NCI-H1694 (cell line): ENCODE measurements at places on chromosomes 7 and 10.
A peak's percentile ranks its signal among the peaks of the same experiment; 100 is the strongest.

GRCh38 chr10:114655671-114656070, 2.4 kb downstream of the ABLIM1 start:
- no peak for DNase-seq

DNA sequence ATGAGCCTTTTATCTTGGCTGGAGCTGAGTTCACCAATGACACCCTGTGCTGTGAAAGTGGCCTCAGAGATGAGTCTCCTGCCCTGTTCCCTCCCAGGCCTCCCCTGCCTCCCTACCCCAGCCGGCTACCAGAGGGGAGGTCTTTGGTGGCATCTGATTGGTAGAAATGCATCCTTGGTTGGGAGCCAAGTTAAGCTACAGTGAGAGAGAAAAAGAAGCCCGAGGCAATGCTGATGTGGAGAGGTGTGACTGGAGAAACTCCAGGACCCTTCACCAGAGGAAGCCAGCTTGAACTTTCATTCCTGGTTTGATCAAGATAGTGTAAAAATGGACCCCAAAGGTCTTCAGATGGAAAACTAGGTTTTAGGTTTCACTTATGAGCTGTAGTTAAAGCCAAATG, 191.1 kb upstream of the TCF7L2 start:
- DNase-seq: no peak

DNA sequence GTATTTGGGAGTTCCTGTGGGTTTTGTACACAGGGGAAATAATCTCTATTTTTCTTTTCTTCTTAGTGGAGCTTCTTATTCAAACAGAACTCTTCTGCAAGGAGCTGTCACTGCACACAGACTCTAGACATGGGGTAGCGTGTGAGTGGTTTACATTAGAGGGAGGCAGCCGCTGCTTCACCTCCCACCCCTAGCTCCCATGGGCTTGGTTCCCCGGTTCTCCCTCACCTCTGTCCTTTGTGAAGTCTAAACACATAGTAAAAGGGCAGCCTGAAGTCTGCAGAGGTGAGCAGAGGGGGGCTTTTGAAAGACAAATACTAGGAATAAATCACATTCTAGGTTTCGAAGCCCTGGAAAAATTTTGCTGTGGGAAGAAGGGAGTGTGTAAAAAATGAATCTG, 5.5 kb downstream of the ASB4 start:
- DNase-seq: no peak

GRCh38 chr7:50480797-50481196, 30.6 kb upstream of the FIGNL1 start:
- DNase-seq: no peak

DNA sequence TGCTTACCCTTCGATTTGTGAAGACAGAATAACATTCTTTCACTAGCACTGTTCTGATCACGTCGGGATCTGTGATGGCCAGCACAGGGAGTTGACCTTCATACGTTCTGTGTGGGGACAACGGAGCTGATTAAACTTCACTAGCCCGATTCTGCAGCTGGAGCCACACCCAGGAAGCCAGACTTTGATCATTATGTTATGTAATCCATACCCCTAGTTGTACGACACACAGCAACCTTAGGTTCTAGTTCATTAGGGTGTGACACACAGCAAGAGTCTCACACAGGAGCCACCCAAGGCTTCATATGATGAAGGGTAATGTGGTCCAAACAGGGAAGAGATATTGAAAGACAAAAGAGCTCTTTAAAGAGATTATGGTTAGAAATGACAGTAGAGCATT, 7.2 kb downstream of the CYP3A5 start:
- DNase-seq: no peak

GRCh38 chr10:53843736-53844362, 957.2 kb downstream of the PCDH15 start:
- DNase-seq: no peak

DNA sequence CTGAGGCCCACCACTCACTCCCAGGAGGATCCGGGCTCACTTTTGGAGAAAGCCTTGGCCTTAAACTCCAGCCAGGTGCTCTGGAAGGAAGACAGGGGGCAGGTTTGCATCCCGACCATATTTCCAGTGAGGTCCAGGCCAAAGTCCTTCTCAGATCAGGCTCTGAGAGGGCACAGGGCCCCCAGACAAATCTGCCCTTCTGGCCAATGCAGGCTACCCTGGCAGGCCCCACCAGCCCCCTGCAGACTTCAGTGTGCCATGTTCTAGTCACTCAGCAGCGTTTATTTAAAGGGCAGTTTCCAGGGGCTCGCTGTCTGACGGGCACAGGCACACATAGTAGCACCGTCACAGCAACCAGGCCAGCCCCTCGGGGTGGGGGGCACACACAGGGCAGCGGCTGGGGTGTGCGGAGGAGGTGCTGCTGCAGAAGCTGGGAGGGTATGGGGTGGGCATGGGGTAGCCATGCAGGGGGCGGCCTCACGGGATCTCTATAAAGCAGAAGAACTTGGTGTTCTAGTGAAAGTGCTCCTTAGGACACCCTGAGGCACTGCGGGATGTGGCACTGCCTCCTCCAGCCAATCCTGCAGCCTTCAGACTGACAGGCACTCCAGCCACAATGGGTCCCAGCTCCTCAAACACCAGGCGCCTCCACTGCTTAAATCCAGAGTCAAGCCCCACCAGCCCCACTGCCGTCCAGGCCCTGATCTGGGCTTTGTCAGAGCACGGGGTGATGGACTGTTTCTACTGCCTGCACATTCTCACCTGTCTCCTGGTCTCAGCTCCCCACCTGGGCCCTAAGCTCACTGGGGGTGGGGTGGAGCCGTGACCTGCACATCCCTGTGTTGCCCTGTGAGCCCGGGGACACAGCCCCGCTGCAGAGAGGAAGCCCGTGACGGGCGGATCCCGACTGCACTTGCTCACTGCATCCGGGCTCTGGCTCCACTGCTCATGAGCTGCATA, 9.6 kb upstream of the PYROXD2 start:
- no peak for DNase-seq

- DNase-seq: no peak
These were observed 304.8 kb downstream of the LRMDA start for GRCh38 chr10:75736151-75736640.

GRCh38 chr7:17590221-17590620, 291.8 kb downstream of the AHR start:
- no peak for DNase-seq

DNA sequence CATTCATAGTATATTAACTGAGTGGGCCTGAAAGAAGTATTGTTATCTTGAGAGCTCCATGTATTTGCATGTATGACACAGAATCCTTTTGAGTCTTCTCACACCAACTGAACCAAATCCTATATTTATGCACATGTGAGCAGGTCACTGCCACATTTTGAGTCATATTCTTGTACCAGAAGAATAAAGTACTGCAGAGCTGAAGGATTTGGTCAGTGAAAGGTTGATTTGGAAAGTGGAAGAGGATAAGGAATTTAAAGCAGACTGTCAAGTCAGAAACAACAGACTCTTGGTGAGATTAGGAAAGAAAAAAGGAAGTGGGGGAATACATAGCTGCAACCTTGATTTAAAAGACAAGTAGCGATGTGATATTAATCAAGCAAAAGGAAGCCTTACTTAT, 121.8 kb downstream of the ARID5B start:
- DNase-seq: no peak

DNA sequence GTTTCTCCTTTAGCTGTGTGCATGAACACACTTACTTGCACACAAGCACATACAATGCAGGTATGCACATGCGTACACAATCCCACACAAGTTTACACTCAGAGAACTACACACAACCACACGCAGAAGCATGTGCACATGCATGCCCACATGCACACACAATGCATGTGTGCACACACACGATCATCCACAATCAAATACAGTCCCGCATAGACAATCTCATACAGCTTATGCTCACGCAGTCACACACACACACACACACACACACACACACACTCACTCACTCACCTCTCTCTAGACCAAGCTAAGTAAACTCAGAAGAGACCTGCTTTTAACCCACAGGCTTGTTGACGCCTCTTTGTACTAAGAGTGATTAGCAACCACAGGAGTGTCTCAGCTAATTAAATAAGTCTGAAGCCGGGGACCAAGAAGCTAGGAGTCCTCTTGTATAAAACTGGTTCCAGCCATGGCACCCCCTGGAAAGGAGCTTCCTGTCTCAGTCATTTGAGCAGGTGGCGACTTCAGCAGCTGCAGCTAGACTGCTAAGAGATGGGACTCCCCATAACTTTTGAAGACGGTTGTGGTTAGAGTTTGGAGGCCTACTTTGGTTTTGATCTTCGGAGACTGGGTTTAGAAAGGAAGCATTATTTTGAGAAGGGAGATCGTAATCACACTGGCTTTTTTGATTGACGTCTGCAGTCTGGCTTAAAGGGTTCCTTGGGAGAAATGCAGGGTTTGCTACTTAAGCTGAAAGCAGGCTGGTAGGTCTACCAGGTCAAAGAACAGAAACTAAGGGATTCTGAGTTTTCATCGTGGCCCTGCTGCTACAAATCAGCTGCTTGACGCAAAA, 82.3 kb upstream of the ADRB1 start:
- DNase-seq: no peak

DNA sequence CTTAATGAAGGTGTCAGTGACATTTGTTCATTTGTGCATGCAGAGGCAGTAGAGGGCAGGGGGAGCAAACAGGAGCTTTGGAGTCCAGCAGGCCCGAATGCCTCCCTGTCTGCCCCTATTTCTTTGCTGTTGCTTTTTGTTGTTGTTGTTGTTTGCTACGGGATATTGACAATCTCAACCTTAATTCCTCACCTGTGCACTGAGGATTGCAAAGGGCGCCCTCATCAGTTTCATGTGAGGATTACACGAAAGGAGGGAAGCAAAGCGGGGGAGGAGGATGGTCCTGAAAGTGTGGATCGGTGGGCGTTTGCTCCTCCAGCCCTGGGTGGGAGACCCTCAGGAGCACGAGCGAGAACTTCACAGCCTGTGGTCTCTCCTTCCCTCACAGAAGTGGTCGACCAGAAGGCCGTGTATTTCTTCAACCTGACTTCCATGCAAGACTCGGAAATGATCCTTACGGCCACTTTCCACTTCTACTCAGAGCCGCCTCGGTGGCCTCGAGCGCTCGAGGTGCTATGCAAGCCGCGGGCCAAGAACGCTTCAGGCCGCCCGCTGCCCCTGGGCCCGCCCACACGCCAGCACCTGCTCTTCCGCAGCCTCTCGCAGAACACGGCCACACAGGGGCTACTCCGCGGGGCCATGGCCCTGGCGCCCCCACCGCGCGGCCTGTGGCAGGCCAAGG, 9.6 kb downstream of the GDF10 start:
- peak; percentile 1 for DNase-seq

GRCh38 chr10:43574906-43575305, 490 bp upstream of the ZNF239 start:
- no peak for DNase-seq

GRCh38 chr7:68258609-68259008, 1262.0 kb downstream of the TYW1 start:
- no peak for DNase-seq

- no peak for DNase-seq
These were observed 109.8 kb upstream of the PTN start for GRCh38 chr7:137453356-137453755.

DNA sequence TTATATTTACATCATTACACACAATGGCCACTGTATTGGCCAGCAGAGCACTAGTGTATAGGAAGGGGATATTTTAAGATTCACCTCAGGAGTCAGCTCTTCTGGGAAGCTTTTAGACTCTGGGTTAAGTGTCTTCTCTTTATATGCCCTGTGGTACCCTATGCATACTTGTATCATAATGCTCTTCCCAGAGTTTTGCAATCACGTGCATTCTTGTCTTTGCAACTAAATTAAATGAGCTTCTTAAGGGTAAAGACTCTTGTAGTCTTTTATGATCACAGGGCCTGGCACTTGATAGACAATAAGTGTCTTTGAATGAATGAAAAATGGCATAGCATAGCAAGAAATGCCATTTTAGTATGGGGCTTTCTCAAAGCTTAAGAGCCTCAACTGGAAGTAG, 35.4 kb upstream of the ARMS2 start:
- DNase-seq: no peak

DNA sequence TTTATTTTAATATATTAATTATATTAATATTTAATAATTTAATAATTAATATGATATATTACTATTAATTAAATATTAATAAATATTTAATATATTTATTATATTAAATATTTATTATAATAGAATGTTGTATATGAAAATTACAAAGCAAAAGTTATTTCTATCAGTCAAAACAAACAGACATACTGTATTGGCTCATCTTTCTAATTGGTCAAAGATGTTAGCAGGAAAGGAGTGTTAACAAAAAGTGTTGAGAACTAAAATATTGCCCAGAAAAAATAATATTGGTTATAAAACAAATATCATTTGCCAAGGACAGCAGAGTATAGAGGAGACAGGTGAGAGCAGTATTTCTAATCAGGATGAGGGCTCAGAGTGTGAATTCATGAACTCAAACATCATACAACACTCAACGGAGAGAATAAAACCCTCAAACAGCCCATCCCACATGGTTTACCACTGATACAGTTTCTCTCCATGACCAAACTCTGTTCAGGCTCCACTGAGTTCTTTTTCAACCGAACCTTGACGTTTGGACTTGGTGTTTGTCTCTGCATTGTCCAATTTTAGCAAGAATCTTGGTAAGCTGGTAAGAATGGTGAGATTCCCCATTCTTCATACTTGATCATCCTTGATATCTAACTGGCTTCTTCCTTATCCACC, 58.0 kb downstream of the TSPAN12 start:
- DNase-seq: no peak

GRCh38 chr10:75051308-75051707, 60.1 kb upstream of the SAMD8 start:
- no peak for DNase-seq

- no peak for DNase-seq
These were observed 335.4 kb downstream of the CXCL12 start for GRCh38 chr10:44049301-44050015.

DNA sequence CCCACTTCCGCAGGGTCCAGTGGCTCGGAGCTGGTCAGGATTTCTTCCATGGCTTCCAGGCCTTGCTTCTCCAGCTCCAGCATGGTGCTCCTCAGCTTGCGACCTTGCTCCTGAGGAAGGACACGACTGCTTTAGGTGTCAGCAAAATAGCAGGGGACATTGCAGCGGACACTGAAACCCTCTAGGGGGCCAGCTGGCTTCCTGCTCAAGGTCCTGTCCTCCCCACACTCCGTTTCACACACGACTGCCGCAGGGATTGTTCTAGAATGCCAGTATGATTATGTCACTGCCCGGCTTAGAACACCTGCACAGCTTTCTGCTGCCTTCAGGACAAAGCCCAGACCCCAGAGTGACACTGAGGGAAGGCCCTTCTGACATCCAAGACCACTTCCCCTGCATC, 65.6 kb downstream of the SCRN1 start:
- DNase-seq: no peak

DNA sequence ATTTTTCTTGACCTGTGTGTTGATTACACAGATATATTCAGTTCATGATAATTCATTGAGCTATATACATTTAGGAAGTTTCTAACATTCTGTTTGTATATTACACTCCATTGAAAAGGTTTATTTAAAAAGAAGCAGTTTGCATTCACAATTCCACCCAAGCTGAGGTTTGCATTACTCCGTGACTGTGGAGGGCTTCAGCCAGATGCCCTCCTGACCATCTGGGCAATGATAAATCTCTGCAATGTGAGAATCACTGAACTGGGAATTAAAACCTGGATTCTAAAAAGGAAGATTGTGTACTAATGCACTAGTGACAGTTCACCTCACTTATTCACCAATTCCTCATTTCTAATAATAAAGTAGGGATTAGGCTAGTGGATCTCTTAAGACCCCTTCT, 36.4 kb upstream of the CYP2C9 start:
- DNase-seq: no peak
